Stimulated activated CD8-positive, alpha-beta memory T cell treated with anti-CD3 and anti-CD28 coated beads, Interleukin-15, amount 100 ng/mL, for 4 hours (primary cell): ENCODE measurements at places on chromosomes 16 and 17.

- no peak for DNase-seq
Observed at GRCh38 chr17:3026856-3027751, 36.3 kb downstream of the OR1D5 start.

- no peak for DNase-seq
Observed at GRCh38 chr16:89534252-89534756, 26.1 kb downstream of the SPG7 start.

DNA sequence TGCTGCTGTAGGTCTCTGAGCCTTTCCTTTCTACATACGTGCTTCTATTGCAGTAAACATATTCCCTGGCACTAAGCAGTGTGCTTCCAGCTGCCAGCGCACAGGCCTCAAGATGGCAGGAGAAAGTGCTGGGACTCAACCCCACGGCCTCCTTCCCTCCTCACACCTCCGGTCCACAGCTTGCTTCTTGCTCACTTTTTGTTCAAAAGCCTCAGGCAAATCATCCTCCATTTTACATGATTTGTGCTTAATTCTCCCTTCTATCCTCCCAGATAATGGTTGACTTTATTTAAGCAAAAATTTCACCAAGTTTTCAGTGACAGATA lies 5.4 kb downstream of the CDK5R1 start:
- DNase-seq: no peak

- DNase-seq: no peak
Observed at GRCh38 chr16:56357241-56357764, 68.0 kb downstream of the AMFR start.

DNA sequence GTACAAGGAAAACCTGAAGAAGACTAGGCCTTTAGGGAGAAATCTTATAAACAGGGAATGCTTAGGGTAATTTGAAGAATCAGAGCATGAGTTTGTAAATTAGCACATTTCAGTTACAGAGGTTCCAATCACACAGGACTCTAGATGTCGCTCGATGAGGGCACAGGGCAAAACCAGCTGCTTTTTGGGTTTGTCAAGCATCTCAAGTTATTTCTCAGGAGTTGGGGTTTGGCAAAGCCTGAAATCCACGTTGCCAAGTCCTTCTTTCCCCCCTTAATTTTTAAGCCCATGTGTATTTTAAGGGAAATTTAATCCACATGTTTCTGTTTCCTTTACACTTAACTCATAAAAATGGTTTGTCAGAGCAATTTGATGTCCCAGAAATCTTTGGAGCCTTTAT lies 146.9 kb downstream of the ANKFN1 start:
- DNase-seq: no peak

DNA sequence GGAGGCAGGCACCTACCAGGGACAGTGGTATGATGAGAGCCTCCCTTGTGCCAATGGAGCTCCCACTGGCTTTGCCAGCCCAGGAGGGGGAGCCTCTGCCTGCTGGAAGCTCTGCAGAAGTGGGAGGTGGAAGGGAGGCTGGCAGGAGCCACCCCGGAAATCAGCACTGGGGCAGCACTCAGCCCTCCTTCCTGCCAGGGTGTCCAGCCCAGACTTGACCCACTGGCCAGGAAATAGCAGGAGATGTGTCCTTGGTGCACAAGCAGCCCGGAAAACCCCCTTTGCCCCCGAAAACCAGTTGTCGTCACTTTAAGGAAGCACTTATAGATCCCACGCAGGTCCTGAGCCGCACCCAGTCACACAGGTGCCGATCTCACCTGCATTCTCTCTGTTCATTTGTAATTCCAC lies 49.3 kb upstream of the CACNG4 start:
- no peak for DNase-seq

- no peak for DNase-seq
Observed at GRCh38 chr16:57727610-57728009, 8.0 kb upstream of the KATNB1 start.

DNA sequence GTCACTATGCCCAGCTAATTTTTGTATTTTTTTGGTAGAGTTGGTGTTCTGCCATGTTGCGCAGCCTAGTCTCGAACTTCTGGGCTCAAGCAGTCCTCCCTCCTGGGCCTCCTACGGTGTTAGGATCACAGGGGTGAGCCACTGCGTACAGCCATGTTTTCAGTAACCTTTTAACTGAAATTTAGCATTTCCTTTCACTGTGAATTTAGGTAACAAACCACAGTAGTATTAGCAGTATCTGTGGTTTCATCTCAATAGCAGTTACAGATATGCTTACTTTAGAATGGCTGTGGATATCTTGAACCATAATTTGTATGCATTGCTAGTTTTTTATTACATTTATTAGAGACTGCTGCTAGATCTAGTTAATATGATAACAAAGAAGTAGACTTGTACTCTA lies 4.3 kb upstream of the RANGRF start:
- no peak for DNase-seq

DNA sequence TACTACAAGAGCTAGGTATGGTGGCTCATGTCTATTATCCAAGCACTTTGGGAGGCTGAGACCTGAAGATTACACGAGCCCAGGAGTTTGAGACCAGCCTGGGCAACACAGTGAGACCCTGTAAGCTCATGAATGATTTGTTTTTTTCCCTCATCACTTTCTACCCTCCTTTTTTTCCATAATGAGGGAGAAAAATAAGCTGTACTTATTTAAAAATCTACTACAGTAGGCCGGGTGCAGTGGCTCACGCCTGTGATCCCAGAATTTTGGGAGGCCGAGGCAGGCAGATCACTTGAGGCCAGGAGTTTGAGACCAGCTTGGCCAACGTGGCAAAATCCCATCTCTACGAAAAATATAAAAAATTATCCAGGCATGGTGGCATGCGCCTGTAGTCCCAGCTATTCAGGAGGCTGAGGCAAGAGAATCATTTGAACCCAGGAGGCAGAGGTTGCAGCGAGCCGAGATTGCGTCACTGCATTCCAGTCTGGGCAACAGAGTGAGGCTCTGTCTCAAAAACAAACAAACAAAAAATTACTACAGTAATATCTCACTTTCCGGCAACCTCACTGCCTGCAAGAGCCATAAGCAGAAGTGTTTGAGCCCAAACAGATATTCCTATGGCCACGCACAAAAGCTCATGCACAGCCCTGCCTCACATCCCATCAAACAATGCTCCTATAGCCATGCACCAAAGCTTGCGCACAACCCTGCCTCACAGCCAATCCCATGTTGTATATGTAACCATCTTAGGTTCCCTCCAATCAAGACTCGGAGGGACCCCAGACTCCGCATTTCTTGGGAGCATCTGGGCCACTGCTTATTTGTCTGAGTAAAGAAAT lies 37.4 kb downstream of the TK2 start:
- DNase-seq: no peak

- no peak for DNase-seq
Observed at GRCh38 chr16:20880867-20881502, 19.2 kb downstream of the DCUN1D3 start.

GRCh38 chr16:81701296-81701970 lies 77.7 kb upstream of the PLCG2 start:
- DNase-seq: no peak

DNA sequence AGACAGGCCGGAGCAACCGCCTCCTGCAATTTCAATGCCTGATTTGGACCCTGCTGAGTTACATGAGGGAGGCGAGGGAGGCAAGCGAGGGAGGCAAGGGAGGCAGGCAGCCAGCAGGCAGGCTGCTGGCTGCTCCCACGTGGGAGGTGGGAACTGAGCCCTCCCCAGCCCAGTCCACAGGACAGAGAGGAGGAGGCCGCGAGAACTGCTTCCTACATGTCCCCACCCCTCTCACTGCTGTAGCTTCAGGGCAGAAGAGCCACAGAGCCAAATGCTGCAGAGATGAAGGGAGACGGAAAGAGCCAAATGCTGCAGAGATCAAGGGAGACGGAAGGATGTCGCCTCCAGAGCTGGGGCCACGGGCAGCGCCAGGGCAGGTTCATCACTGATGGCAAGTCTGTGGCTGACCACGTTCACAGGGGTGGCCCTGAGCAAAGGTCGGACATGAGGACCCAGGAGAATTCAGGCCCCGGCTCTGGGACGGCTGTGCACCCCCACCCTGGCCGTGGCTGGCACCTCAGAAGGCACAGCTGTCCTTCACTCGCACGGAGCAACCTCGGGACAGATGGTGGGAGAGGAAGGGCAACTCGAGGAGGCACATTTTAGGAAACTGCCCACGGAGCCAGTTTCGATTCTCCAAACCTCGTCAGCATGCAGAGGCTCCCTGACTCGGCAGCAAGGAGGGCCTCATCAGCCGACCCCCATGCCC lies 21.5 kb downstream of the RPH3AL start:
- no peak for DNase-seq

- no peak for DNase-seq
Observed at GRCh38 chr17:17491031-17491471, 5.1 kb downstream of the RASD1 start.
